ENCODE measurements at places on chromosomes 2 and 18.

DNA sequence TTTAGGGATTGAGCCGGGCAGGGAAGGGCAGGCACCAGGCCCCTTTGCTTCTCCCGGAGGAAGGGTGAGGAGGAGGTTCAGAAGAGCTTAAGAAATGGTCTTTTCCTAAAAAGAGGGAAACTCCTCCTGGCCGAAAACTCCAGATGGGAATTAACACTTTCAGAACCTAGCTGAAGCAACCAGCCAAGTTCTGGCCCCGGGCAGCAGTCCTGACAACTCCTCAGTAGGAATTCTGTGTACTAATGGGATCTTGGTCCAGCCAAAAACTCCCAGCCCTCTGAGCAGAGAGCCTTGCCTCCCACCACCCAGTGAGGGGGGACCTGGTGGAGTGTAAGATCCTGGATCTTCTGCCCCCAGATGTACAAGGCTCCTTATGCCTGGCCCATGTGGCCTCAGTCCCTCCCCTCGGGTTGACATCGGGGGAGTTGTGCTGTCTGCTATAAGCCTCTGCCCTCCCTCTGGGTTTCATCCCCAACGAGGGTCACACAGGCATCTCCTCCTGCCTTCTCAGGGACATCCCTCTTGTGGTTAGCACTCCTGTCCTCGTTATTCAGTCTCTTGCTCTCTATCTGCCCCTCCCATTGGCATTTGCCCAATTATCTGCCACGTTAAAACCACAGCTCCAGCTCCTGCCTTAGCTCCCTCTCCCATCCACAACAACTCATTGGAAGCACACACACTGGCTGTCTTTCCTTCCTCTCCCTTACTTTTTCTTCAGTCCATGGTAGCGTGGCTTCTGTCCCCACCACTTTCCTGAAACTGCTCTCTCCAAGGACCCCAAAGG lies 184.6 kb downstream of the CYP26B1 start:
- no peak for DNase-seq

DNA sequence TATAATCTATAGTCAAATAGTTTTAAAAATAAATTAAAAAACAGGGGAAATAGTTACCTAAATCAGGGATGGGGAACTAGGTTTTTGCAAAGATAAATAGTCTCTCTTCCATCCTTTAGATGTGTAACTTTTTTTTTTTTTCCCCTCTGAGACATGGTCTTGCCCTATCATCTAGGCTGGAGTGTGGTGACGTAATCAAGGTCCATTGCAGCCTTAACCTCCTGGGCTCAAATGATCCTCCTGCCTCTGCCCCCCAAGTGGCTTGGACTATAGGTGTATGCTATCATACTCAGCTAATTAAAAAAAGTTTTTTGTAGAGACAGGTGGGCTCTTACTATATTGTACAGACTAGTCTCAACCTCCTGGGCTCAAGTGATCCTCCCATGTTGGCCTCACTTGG lies 316.5 kb downstream of the CCDC85A start:
- DNase-seq, result no peak

GRCh38 chr2:233056961-233057605 lies 3.1 kb upstream of the INPP5D start:
- DNase-seq, result no peak

DNA sequence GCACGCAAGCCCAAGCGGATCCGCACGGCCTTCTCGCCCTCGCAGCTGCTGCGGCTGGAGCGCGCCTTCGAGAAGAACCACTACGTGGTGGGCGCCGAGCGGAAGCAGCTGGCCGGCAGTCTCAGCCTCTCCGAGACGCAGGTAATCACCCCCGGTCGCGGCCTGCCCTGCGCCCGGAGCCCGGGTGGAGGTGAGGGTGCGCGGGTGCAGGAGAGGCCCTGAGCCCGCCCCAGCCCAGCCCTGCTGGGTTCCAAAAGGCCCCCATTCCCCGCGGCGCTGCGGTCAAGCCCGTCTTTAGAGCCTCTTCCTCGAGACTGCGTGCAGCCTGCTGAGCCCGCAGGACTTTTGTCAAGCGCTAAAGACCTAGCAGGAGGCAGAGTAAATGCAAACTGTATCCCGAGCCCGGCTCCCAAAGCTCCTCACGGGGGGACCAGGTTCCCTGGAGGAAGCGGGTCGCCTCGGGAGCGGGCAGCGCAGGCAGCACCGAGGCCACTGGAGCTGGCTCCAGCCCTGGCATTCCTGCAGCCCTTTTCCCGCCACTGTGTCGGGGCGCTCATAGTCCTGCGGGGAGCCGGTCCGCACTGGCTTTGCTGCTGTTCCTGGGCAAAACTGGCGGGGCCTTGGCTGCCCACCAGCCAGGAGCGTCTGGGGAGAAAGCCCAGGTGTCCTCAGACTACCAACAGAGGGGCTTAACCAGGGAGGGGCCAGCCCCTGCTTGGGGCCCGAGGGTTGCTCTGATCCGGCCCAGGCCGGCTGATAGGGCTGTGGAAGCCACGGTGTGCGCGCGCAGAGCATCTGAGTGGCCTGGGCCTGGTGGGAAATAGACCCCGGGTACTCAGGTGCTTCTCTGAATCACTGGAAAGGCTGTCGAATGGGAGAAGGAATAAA lies 7.3 kb downstream of the EMX1 start:
- DNase-seq, result peak; percentile 19

GRCh38 chr18:70295192-70296188 lies 6.6 kb downstream of the SOCS6 start:
- DNase-seq, result no peak

Measured in 8988T (cell line).